OCI-LY7 (cell line): ENCODE measurements at places on chromosomes 5 and 9. TPM values are rescaled to one million over a fixed set of nuclear protein-coding genes. Genes with fewer than 3 reads are reported as not detected.

GRCh38 chr5:64634997-64635686 is 55.2 kb upstream of the SHISAL2B start:
- peak; percentile 47 for DNase-seq

GRCh38 chr9:15696979-15697378 is 144.1 kb downstream of the CCDC171 start:
- DNase-seq = no peak

The DYNC2I2 gene
- 51.6 and 55.5 TPM in 2 replicates for total RNA-seq

- DNase-seq = no peak
Measured at GRCh38 chr5:31853398-31854135, 214.6 kb downstream of the PDZD2 start.

GRCh38 chr9:36163049-36163785 is 6.0 kb upstream of the CCIN start:
- no peak for DNase-seq

The PCDHB2 gene
- total RNA-seq = not detected in 2 replicates

The ZFP2 gene
- 0.32 TPM in 1 of 2 replicates, not detected in the other for total RNA-seq

DNA sequence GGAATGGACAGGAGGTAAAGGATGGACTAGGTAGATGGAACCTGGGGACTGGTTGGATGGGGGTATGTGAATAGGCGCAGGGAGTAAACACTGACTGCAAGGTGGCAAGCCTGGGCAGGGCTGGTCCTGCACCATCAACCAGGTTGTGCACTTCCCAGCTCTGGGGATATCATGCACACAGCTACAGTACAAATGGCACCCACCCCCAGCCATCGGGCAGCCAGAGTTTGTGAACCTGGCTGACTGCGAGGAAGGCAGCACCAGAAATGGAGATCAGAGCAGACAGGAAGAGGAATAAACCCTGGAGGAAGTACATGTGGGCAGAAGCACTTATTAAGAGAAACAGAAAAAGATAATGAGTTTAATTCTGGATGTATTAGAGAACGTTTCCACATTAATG is 229.1 kb downstream of the ESM1 start:
- DNase-seq = no peak

DNA sequence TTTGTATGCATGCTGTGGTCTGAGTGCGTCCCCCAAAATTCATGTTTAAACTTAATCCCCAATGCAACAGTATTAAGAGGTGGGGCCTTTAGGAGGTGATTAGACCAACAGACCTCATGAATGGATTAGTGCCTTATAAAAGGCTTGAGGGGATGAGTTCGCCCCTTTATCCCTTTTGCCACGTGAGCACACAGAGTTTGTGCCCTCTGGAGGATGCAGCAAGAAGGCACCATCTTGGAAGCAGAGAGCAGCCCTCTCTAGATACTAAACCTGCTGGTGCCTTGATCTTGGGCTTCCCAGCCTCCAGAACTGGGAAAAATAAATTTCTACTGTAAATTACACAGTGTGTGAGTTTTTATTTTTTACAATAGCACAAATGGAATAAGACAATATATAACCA is 177.1 kb upstream of the SPRY4 start:
- no peak for DNase-seq

DNA sequence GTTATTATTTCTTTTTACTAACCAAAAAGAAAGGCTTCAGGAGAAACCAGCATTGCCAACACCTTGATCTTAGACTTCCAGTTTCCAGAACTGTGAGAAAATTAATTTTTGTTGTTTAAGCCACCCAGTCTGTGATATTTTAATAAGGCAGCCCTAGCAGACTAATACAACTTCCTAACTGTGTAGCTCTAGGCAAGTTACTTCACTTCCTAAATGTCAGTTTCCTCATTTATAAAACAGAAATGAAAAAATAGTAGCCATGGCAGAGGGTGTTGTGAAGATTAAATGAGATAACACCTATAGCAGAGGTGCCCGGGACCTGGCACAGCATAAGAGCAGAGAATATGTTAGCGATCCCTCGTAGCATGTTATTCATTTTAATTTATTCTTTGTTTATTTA is 66.6 kb upstream of the HAND1 start:
- DNase-seq = no peak

GRCh38 chr5:143331956-143332355 is 71.5 kb downstream of the NR3C1 start:
- DNase-seq = no peak

DNA sequence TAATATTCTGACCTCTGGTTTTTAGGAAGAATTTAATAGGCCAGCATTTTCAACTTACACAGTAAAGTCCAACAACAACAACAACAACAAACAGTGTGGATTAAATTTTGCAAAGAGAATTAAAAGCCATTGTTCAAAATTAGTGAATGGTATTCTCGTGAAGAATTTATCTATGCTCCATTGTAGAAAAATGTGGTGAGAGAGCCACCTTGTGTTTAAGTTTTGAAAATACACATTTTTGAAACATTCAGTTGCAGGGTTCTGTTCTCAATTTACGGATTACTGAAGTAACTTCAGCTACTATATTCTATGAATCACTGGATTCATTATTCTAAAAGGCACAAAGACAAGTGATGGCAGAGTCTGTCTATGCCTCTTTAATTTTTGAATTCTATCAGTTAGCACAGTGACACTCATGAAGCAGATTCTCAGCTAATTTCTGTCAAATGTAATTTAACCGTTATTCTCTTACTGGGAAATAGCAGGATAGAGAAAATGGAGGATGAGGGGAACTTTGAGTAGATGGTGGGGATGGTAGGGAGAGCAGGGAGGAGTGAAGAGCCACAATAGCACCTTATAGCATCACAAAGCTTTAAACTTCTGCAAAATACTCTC is 11.0 kb downstream of the CCDC152 start:
- peak; percentile 27 for DNase-seq

GRCh38 chr9:87213948-87214347 is 266.6 kb upstream of the GAS1 start:
- no peak for DNase-seq

- DNase-seq = no peak
Measured at GRCh38 chr5:17481378-17481777, 16.7 kb upstream of the TAF11L2 start.

DNA sequence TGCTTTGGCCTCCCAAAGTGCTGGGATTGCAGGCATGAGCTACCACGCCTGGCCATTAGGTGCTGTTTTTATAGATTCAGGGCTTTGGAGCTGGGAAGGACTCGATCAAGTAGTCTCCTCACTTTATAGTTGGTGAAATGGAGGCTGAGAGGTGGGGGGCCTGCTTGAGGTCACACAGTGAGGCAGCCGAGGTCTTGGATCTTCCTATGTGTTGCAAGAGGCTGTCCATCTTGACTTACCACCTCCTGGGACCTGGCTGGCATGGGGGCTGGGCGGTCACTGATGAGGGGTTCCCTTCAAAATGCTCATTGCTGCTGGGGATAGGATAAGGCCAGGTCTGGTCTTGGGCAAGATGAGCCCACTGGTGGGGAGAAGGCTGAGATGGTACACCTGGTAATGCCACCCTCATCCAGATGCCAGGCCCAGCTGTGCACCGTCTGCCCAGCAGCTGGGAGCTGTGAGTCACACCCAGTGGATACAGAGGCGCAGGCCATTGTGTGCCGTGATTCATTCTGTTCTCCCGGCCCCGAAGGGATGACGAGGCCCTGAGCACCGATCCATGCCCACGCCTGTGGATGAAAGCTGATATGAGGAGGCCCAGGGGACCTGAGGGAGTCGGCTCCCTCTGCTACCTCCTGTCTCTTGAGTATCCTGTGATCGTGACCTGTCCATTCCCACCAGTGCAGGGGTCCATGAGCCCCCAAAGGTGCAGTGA is 10.5 kb upstream of the NDST1 start:
- no peak for DNase-seq

The AQP3 gene
- total RNA-seq = 28.5 and 30.6 TPM in 2 replicates

GRCh38 chr9:79371948-79372555 is 199.7 kb upstream of the TLE4 start:
- no peak for DNase-seq

The GLRA1 gene
- not detected in 2 replicates for total RNA-seq

The GMCL2 gene
- not detected in 2 replicates for total RNA-seq
